ENCODE measurements at places on chromosomes 11 and 22.

DNA sequence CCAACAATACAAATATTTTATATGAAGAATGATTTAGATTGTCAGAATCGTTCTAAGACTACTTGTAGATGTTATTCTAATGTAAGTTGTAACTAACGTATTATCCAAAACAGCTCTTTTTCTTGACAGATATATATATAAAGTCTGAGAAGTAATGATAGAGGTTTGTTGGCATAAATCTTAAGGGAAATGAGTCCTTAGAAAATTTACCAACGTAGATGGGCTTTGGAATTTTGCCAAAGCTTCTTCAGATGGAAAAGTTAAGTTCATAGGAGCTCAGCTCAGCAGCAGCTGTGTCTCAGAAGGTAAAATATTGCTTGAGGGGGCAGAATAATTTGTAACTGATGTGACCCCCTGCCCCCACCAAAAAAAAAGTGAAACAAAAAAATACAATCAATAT lies 66.7 kb downstream of the BID start:
- no peak for DNase-seq

DNA sequence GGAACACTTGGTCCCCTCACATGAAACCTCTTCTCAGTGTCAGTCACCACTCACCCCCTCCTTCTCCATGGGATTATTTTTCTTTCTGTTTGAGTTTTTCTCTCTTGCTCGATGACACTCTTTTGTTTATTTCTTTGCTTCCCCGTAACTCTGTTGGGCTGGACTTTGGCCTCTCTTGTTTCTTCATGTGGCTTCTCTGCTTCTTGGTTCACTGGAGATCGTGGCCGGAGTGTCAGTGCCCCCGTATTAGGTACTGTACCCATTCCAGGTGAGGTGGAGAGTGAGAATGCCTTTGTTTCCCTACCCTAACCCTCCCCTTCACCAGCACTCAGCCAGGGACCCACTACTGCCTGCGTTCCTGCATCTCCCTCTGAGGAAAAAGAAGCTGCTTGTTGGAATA lies 32.5 kb downstream of the CYB5R2 start:
- DNase-seq = no peak

- DNase-seq = no peak
These were observed 75.4 kb upstream of the KCNQ1OT1 start for GRCh38 chr11:2775083-2775625.

GRCh38 chr22:44207173-44207980 lies 26.7 kb downstream of the PARVG start:
- DNase-seq = no peak

DNA sequence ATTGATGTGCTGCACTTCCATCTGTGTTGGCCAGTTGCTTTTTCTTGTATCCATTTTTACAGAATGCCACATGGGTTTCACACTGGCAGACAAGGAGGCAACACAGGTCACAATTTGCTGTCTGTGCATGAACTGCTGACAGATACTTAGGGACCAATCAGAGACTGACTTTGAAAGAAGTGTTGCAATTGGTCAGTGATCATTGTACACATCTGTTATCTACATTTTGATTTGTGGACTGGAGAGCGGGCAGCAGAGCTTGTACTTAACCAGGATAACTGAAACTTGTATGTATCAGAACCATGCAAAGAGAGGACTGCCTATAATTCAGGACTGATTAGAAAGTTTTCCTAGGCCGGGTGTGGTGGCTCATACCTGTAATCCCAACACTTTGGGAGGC lies 21.8 kb downstream of the PRR5 start:
- no peak for DNase-seq

- no peak for DNase-seq
These were observed 9.2 kb upstream of the GDPD4 start for GRCh38 chr11:77310721-77311120.

- no peak for DNase-seq
These were observed 2.5 kb downstream of the TBC1D22A start for GRCh38 chr22:46764779-46765485.

DNA sequence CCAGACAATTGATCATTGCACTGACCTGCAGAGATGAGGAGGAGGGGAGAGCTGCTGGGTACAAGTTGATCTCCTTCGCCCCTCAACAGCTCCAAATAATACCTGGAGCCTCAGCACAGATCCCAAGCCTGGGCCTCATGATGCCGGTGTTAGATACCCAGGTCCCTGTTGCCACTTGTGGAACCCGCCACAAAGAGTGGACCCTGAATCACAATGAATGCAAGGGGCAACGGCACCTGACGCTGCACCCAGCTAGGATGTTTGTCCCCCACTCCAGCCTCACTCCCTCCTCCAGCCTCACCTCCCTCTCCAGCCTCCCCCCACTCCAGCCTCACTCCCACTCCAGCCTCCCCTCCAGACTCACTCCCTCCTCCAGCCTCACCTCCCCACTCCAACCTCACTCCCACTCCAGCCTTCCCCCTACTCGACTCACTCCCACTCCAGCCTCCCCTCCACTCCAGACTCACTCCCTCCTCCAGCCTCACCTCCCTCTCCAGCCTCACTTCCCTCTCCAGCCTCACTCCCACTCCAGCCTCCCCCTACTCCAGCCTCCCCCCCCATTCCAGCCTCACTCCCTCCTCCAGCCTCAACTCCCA lies 879.0 kb downstream of the BRD1 start:
- no peak for DNase-seq

- DNase-seq = no peak
These were observed 44.5 kb upstream of the TEAD1 start for GRCh38 chr11:12629601-12630313.

- DNase-seq = peak; percentile 62
These were observed 43.6 kb downstream of the CACNG2 start for GRCh38 chr22:36659762-36660509.

DNA sequence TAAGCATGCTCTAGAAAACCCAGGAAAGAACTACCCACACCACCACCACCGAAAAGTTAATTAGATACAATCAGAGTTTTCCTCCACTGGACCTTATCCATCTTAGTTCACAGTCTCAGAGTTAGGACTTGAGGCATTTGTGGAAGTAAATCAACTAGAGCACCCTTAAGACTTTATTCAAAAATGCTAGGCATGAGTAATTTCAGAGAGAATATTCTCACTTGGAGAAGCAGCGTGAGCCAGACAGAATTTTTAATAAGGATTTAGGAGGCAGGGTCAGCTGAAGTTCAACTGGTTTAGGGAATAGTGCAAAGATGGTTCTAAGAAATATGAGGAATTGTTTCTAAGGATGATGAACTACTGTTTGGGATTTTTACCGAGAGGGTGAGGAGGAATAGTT lies 1.2 kb upstream of the OLFML1 start:
- no peak for DNase-seq

DNA sequence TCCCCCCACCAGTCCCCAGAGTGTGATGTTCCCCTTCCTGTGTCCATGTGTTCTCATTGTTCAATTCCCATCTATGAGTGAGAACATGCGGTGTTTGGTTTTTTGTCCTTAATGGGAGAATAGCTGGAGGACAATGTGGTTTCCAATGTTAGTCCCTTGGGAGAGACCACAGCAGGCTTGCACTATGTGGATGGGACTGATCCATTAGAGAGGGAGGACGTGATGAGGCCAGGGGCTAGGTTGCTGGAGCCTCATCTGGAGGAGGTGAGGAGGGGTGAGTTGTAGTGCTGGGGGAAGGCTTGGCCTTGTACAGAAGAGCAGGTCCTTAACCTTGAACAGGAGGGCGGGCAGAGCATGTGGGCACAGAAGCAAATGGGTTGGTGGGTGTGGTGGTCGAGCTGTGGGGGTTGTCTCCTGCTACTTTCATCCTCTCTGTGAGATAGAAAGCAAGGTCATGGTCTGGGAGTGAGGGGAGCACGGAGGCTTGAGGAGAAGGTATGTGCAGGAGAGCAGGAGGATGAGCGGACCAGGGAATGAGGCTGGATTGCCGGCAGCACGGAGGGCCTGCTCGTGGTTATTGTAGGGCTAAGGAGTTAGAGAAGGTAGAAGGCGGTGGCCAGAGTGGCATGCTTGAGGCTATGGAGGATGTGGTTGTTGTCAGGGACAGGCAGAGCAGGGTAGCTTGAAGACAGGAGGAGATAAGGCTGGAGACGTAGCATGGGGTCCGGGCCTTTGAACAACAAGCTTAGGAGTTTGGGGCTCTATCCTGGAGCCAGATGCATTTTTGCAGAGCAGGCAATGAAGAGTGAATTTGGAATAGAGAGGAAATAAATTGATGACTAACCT lies 11.2 kb upstream of the SREBF2 start:
- no peak for DNase-seq

DNA sequence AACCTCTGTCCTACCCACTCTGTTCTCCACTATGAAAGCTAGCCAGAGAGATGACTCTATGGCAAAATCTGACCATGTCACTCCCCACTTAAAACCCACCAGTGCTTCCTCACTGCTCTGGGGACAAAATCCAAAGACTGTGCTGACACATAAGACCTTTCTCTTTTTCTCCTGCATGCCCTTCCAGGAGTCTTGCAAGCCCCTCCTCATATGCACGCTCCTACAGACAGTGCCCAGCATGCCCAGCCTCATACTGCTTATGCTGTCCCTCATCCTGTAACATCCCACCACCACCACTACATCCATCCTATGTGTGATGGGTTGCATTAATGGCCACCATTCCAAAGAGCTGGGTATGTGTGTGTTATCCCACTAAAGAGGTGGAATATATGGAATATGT lies 118.3 kb downstream of the BUD13 start:
- DNase-seq = no peak

- no peak for DNase-seq
These were observed 1289.4 kb downstream of the LRRC4C start for GRCh38 chr11:40170078-40170477.

DNA sequence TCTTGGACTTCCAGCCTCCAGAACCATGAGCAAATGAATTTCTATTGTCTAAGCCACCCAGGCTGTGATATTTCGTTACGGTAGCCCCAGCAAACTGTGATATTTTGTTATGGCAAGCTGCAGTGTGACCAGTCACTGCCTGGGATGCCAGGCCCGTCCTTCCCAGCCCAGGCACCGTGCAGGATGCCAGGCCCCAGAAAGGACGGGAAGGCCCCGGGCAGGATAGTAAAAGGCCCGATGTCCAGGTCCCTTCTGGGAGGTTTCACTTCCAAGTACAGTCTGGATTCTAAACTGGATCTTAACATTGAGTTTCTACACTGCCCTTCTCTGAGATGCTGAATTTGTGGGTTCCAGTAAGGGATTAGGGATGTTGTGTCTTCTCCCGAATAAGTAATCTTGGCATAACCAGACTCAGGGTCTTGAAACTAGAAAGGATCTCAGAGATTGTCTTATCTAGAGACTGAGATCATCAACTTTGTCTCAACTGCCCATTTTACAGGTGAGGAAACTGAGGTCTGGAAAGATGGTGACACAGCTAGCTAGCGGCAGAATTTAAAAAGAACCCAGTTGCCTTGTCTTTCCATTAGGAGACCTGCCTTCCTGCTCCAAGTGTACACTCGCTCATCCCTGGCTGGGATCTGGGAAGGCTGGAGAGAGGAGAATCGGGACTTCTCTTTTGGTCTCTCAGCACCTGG lies 19.9 kb downstream of the RPUSD4 start:
- no peak for DNase-seq

GRCh38 chr11:61092280-61092766 lies 10.0 kb upstream of the CD5 start:
- peak; percentile 91 for DNase-seq

- no peak for DNase-seq
These were observed 9.6 kb downstream of the GNAZ start for GRCh38 chr22:23079814-23080521.

- peak; percentile 55 for DNase-seq
These were observed 21.3 kb upstream of the NELL1 start for GRCh38 chr11:20647976-20648565.

- DNase-seq = no peak
These were observed 99.6 kb downstream of the FAM168A start for GRCh38 chr11:73498343-73498742.

- peak; percentile 15 for DNase-seq
These were observed 28.5 kb downstream of the DCDC1 start for GRCh38 chr11:31340903-31341572.

DNA sequence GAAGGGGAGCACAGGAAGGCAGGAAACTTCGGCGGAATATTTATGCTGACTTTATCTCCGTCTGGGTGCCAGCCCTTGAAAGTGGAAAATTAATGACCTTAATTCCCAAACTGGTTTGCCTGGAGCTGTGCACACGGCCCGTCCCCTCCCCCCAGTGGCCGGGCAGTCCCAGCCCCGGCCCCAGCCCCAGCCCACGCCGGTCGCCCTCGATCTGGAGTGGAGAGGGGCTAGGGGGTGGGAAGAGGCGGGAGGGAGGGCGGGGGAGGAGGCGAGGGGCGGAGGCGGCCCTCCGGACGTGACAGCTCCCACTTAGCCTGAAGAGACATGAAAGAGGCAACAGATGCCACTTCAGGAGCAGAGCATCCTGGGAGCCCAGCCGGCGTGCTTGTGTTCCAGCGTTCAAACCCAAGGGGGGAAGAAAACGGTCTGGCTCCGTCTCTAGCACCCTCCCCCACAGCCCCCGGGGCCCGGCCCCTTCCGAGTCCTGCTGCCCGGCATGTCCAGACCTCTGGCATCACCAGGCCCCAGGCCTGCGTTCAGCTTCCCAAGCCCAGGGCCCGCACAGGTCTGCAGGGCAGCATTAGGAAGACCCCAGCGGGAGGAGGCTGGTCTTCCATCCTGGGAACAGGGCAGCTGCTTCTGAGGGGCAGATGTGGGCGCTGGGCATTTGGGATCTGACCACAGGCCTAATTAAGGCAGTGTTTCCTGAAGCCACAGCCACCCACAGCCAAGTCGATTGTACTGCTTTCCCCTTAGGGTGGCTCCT lies 20.0 kb upstream of the LMO1 start:
- DNase-seq = no peak

DNA sequence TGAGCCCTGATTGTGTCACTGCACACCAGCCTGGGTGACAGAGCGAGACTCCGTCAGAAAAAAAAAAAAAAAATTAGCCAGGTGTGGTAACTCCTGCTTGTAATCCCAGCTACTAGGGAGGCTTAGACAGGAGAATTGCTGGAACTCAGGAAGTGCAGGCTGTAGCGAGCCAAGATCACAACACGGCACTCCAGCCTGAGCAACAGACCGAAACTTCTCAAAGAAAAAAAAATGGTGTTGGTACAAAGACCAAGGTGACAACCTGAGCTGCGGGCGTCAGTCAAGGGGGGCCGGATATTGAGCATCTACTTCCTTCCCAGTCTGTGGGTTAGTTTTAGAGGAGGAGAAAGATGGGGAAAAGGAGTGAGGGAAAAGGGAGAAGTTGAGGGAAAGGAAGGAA lies 48.5 kb upstream of the HSPA8 start:
- DNase-seq = no peak

DNA sequence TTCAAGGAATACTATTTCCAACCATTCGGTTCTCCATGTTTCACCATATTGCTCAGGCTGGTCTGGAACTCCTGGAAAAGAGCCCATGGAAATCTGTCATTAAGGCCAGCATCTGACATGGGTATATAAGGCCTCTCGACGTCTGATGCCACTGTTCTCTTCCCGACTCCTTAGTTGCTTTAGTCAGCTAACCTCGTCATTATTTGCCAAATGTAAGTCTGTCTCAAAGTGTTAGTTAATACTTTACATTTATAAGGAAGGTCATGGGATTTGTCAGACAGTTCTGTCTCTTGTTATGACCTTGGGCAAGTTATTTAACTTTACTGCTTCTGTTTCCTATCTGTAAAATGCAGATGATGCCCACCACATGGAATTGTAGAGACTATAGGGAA lies 1.6 kb downstream of the MRPL48 start:
- no peak for DNase-seq

Measured in activated naive CD4-positive, alpha-beta T cell treated with anti-CD3 and anti-CD28 coated beads for 36 hours (primary cell).